ENCODE measurements at places on chromosomes 1 and 21.

GRCh38 chr1:222090103-222090502 is 348.2 kb upstream of the DUSP10 start:
- no peak for DNase-seq

DNA sequence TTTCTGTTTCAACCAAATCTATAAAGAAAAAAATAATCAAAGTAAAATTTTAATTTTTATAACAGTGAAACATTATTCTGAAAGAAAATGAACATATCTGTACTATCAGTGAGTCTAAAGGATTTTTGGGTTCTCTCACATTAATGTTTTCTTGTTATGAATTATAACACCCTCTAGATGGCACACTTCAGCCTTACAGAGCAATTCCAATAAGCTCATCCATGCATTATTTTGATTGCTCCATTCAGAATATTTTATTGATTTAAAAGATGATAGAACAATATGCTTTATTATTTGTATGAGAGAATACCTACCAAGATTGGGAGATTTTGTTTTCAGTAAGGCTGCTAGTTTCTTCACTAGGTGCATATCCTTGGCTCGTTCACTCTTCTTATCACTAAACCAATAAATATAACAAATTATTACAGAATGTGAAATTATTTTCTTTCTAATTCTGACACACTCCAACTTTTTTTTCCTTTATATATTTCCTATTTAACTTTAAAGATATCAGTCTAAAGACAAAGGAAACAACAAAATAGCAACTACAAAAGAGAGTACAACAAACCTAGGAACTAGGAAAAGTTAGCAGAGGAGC is 82.4 kb downstream of the RAB3GAP2 start:
- no peak for DNase-seq

DNA sequence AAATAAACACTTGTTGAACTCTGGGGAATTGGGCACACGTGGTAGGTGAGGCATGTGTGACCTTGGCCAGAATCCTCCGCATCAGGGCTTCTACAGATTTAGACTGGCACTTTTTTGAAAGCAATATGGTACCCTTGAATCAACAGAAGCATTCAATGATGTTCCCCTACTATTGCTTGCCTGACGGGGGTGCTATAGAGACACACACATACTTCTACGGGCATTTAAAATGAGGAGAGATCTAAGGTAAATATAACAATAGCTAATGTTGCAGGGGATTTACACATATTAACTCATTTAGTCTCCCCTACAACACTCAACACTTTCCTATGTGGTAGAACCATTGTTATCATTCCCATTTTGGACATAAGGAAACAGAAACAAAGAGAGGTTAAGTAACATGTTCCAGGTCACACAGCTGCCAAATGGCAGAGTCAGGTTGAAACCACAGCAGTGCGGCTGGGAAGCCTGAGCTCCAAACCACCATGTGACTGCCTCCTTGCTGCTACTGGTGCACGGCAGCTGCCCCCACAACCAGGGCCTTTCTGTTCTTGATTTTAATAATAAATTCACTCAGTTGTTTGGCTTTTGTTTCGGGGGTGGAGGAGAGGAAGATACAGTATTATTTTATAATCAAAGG is 147.4 kb downstream of the ZNF281 start:
- DNase-seq = no peak

DNA sequence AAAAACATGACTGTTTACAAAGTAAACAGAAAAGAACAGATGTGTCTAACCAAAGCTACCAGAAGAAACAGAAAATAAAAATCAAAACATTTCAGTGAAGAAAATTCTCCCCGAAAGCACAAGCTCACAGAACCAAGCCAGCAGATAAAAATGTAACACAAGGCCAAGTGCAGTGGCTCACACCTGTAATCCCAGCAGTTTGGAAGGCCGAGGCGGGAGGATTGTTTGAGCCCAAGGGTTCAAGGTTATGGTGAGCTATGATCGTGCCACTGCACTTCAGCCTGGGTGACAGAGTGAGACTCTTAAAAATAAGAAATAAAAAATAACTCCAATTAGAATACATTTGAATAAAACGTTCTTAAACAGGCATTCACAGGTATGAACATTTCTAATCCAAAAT is 19.1 kb upstream of the DDOST start:
- DNase-seq = no peak

DNA sequence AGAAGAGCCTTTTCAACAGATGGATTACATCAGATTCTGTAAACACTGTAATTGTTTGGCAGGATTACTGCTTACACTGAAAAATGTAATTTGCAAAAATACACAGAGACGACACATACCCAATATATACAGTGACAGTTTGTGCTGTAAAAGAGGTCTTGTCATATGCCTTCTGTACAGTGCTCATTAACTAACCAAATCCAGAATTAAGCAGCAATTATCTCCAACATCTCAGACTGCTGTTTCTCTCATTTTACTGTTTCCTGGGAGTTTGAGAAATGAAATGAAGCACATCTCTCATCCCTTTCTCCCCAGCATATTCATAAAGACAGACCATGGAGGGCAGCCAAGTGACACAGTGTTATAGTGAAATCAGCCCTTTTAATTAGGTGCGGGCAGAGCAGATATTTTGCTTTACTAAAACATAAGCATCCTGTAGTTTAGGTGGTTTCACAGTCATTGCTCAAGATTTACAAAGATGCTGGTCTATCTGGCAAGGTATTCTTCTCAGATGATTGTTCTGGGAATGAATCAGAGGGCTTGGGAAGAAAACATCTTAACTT is 618.4 kb upstream of the USP24 start:
- DNase-seq = no peak

- no peak for DNase-seq
These were observed 54.9 kb upstream of the AJAP1 start for GRCh38 chr1:4599521-4599920.

- peak; percentile 56 for DNase-seq
These were observed 105.2 kb downstream of the MRPL39 start for GRCh38 chr21:25501996-25502665.

Measured in activated naive CD8-positive, alpha-beta T cell treated with anti-CD3 and anti-CD28 coated beads for 36 hours (primary cell).